DMS79 treated with DMSO at 0.1 percent for 48 hours (cell line): ENCODE measurements at places on chromosomes 16 and 17.

- no peak for DNase-seq
Measured at GRCh38 chr17:1590029-1590746, 27.6 kb upstream of the PITPNA start.

DNA sequence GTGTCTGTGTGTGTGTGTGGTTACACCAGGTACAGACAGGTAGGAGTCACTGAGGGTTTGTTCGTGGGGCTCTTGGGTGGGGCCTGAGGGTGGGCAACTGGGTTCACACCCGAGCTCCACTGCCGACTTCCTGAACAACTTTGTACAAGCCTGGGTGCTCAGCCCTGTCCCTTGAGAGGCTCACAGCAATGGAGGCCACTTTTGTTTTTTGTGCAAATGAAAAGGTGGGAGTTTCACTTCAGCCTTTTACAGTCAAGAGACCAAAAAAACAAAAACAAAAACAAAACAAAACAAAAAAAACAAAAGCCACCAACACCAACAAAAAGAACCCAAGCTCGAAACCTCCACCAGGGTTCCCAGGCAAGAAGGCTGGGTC is 2.4 kb downstream of the RHBDF2 start:
- DNase-seq = no peak

- no peak for DNase-seq
Measured at GRCh38 chr16:546909-547770, 13.1 kb upstream of the PRR35 start.

GRCh38 chr16:19389246-19389645 is 28.4 kb upstream of the TMC5 start:
- peak; percentile 81 for DNase-seq

GRCh38 chr16:35734728-35735402 is 2275.5 kb downstream of the TP53TG3F start:
- DNase-seq = no peak

- no peak for DNase-seq
Measured at GRCh38 chr16:69494991-69495392, 70.6 kb downstream of the CYB5B start.

DNA sequence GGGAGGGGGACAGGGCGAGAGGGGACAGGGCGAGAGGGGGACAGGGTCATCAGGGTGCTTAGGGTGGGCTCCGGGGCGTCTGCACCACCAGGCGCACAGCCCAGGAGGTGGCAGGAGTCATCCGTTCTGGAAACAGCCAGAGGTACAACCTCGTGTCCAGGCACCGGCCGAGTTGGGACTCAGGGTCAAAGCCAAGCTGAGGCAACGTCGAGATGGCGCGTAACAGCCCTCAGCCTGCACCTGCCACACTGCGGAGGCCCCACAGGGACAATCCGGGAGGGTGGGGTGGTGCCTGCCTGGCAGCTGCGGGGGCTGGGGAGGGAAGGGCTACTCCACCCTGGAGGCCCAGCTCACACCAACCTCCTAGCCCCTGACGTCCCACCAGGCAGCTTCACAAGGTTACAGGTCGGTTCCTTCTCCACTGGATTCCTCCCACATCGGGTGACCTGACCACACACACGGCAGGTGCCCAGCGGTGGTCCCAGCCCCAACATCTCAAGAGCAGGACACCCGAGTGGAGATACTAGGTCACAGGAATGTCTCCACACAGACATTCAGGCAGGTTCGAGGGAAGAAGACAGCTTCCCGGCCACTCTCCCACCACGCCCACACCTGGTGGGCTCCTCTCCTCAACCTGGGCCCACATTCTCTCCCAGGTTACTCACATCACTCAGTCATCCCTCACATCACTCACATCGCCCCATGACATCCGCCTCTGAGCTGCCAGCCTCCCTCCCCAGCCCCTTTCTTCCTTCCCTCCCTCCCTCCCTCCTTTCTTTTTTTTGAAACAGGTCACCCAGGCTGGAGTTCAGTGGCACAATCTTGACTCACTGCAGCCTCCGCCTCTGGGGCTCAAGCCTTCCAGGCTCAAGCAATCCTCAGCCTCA is 47.3 kb downstream of the RPH3AL start:
- DNase-seq = no peak

DNA sequence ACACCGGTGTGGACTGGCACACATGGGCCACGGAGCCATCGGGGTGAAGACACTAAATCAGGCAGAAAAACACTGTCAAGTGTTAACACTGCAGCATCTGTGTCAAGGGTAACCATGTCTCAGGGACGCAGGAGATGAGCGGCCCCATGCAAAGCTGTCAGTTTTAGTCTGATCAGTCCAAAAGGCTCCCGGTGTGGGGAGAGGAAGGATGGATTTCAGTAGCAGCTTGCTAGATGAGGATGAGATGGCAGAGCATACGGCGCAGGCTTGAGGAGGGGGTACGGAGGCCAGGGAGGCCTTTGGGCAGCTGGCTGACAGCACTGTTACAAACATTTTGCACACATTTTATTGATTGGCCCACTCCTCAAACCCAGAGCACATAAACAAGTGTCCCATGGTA is 98.1 kb downstream of the GNAO1 start:
- no peak for DNase-seq

DNA sequence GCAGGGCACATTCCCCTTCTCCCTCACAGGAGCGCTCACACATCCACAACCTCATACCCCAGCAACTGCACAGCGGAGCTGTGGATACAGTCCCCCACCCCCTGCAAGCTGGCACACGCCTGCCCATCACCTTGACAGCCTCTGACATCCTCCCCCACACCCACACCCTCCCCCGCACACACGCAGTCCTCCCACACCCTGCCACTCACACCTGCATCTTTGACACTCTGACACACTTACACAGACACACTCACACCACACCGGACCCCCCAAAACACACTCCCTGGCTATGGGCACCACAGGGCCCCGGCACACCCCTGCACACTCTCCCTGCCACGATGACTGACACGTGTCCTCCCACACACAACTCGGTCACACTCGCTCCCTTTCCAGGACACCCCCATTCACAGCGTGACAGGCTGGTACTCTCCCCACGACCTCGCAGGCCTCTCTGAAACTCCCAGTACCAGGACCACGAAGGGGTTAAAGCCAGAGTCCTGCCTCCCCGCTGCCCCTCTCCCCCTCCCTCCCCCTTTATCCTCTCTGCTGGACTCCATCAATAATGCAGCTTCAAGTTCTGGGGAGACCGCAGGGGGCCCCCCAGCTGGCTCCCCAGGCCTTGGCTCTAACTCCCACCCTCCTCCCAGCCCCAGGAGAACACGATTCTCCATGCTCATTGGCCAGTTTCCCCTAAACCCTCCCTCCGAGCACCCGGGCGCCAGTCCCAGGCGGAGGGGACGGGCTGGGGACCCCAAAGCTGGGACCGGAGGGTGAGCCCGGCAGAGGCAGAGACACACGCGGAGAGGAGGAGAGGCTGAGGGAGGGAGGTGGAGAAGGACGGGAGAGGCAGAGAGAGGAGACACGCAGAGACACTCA is at the start of gene PPP1R1B:
TSS of gene PPP1R1B (plus strand) at position 782 of the 876 bp plus-strand sequence. CDS start 441 bp downstream, outside the sequence.
- DNase-seq = no peak

GRCh38 chr17:17300624-17301568 is 2.3 kb upstream of the NT5M start:
- DNase-seq = no peak

DNA sequence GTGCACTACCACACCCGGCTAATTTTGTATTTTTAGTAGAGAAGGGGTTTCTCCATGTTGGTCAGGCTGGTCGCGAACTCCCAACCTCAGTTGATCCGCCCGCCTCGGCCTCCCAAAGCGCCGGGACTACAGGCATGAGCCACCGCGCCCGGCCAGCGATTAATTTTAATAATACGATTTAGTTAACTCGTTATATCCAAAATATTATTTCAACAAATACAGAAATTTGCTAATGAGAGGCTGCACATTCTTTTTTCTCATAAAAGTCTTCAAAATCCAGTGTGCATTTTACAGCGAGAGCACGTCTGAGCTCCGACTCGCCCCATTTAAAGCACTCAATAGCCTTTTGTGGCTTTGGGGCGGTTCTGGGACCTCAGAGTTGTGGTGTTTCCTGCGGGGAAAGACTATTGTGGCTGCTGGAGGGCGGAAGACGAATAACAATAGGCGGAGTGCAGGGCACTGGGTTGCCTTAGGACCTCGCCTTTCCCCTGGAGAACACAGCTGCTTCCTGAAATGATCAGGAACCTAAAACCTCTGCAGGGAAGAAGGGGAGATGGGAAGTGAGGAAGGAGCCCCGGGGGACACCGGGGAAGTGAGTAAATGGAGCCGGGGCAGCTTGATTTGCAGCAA is 2.9 kb upstream of the ZSCAN10 start:
- peak; percentile 39 for DNase-seq

- no peak for DNase-seq
Measured at GRCh38 chr16:64826374-64826773, 295.5 kb downstream of the CDH11 start.

DNA sequence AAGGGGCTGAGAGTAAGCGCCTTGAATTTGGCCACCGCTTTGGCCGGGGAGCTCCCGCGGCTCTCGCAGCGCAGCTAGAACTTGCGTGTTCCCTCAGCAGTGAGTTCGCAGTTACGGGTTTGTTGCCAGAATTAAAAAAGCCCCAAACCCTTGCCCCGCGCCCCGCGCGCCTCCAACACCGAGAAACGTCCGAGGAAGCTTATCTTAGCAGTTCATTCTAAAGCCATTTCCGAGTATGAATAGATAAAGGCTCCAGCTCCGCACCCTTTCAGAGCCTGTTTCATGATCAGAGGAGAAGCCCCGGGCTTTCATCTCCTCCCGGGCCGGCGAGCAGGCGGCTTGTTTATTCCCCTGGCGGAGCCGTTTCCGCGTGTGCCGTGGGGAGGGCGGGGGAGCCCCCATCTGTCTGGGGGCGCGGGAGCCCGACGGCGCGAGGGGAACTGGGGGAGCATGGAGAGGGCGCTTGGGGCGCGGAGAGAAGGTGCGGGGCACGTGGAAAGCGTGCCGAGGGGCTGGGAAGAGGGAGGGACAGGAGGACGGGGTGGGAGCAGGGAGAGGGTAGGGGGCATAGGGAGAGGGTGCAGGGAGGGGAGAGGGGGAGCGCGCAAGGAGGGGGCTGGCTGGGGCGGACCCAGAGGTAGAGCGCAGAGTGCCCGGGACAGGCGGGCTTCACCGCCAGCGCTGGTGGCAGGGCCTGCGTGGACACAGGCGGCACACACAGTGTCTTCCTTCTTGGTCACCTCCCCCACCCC is 9.9 kb downstream of the TBX4 start:
- no peak for DNase-seq

DNA sequence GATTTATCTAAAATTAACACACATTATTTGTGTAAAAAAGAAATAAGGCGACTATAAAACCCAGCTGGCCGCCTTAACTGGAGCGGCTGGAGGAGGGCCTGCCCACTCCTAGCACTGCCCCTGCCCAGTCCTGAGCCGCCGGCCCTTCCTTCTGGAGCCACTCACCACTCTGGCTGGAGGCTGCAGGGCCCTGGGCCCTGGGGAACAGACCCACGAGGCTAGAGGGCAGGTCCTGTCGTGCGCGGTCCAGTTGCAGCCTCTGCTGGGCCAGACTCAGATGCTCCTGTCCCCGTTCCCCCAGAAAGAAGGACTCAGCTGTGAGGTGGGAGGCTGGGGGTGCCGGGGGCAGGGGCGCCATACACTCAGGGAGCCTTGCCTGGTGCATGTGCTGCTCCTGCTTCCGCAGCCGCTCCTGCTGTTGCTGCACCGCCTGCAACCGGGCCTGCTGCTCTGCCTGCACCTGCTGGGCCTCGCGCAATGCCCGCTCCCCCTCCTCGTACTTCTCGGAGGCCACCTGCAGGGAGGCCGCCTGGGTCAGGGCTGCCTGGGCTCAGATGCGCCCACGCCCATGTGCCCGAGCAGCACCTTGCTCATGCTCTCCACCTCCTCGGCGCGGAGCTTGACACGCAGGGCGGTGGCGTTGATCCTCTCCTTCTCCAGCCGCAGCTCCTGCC is 9.0 kb upstream of the MRPL38 start:
- DNase-seq = no peak

GRCh38 chr17:19331134-19331533 is 31.4 kb downstream of the B9D1 start:
- no peak for DNase-seq

GRCh38 chr17:72761431-72761830 is 331.1 kb downstream of the SLC39A11 start:
- DNase-seq = no peak

GRCh38 chr16:48611329-48612137 is 1.6 kb upstream of the N4BP1 start:
- no peak for DNase-seq

DNA sequence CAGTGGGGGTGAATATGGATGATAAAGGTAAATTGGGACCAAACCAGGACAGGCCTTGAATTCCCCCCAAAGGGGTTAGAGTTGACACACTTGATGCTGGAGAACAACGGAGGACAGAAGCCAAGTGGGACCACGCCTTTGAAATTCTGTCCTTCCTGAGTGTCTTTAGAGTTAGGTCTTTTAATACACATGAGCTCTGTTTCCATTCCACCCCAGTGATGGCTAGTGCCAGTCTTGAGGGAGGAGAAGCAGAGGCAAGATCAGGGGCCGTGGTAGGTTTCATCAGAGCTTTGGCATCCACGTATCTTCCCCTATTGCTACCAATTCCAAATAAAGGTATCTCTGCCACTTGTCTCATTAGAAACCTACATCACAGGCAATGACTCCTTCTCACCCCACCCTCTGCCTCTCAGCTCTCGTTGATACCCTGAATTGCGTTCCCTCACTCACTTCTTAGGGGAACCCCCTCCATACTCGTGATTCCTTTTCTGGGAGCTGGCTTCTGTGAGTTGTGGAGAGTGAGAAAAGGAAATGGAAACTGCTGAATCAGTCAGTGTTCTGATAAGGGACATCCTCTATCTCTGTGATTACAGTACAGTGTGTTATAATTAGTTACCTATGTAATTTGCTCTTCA is 2.4 kb upstream of the CCL3L1 start:
- no peak for DNase-seq

DNA sequence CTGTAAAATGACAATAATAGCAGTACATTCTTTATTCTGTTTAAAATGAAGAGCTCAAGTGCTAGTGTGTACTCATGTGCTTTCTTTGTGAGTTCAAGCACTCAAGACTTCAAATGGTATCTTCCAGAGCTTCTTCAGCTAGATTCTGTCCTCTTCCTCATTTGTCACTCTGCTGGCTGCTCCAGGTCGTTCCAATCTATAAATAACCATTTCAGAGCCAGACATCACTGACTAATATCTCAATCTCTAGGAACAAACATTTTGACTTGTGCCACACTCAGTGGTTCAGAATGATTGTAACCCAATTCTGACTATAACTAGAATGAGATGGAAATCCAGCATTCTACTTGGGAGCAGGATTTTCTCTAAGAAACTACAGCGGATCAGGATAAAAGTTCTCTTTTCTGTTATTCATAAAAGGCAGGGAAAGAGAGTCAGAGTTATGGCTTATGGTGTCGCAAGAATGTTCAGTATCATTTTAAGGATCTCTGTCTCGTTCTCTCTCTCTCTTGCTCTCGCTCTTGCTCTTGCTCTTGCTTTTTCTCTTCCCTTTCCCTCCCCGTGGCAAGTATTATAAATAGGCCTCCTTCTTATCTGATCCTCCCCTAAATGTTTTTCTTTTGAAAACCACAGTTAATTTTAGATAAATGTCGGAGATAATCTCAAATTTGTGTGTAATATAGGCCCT is 116.3 kb upstream of the MAF start:
- no peak for DNase-seq
